ENCODE measurements at places on chromosomes 12 and 14.
A peak's percentile ranks its signal among the peaks of the same experiment; 100 is the strongest.

DNA sequence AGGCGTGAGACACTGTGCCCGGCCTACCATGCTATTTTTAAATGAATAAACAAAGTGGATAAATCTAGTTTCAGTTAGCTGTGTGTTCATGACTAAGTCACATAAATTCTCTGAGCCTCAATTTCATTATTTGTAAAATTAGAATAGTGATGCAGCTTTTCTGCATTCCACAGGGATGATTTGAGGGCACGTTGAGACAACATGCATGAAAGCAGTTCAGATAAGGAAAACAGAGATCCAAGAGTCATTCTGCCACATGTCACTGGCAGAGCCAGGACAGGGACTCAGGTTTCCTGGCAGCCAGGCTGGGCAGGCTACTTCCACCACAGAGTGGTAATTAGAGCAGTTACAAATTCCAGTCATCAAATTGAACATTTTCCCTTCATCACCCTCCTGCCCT, 2.9 kb upstream of the PPP4R4 start:
- DNase-seq = no peak

DNA sequence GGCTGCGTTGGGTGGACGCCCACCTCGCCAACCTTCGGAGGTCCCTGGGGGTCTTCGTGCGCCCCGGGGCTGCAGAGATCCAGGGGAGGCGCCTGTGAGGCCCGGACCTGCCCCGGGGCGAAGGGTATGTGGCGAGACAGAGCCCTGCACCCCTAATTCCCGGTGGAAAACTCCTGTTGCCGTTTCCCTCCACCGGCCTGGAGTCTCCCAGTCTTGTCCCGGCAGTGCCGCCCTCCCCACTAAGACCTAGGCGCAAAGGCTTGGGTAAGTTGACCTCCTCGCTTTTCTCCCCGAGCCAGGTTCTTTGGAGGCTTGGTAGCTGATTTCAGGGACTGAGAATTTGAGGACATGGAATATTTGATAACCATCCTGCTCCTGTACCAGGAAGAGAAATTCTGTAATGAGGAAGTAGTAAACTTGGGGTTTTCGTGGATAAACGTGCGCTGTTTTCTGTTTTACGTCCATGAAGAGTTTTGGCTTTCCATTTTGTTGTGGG, 530 bp downstream of the APAF1 start:
- peak; percentile 59 for DNase-seq

- DNase-seq = peak; percentile 63
These were observed 5.8 kb upstream of the PSMC6 start for GRCh38 chr14:52701223-52701622.

- peak; percentile 4 for DNase-seq
These were observed 201.0 kb upstream of the AMIGO2 start for GRCh38 chr12:47280543-47281300.

DNA sequence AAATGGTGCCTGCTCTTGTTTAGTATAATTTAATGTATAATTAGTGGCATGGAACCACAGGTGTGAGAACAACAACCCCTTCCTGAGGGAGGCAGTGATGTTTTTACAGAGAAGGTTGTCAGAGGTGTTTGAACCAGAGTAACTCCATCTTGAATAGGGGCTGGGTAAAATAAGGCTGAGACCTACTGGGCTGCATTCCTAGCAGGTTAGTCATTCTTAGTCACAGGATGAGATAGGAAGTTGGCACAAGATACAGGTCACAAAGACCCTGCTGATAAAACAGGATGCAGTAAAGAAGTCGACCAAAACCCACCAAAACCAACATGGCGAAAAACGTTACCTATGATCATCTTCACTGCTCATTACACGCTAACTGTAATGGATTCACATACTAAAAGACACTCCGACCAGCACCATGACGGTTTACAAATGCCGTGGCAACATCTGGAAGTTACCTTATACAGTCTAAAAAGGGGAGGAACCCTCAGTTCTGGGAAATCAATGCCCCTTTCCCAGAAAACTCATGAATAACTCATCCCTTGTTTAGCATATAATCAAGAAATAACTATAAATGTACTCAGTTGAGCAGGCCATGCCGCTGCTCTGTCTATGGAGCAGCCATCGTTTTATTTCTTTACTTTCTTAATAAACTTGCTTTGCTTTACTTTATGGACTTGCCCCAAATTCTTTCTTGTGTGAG, 47.8 kb upstream of the LTA4H start:
- no peak for DNase-seq

DNA sequence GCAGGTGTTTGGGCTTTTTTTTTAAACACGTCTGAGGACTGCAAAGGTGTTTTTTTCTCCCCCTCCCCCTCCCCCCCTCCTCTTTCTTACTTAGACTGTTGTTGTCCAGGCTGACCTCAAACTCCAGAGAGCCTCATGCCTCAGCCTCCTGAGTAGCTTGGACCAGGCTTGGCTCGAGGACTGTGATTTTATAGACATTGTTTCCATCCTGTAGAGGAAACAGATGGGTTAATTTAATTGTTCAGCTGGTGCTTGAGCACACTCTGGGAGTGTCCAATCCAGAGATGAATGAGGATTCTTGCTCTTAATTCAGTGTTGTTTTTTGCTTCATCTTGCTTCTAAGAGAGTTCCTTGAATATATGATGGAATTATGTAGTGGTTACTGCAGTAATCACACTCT, 42.1 kb downstream of the RASSF3 start:
- DNase-seq = no peak

- no peak for DNase-seq
These were observed 50.2 kb upstream of the OTX2 start for GRCh38 chr14:56860441-56860840.

DNA sequence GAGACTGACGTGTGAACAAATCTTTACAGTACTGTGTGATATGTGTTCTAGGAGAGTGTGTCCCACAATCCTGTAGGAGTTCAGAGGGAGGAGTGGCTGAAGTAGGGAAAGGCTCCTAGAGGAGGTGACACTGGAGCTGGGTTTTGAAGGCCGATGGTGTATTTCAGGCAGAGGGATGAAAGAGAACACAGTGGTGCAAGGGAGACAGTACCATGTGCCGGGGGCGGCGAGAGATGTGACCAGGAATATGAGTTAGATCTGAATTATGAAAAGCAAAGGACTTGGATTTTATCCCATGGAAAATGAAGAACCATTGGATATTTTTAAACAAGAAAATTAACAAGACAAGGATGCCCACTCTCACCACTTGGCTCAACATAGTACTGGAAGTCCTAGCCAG, 77.0 kb upstream of the ESRRB start:
- DNase-seq = no peak

DNA sequence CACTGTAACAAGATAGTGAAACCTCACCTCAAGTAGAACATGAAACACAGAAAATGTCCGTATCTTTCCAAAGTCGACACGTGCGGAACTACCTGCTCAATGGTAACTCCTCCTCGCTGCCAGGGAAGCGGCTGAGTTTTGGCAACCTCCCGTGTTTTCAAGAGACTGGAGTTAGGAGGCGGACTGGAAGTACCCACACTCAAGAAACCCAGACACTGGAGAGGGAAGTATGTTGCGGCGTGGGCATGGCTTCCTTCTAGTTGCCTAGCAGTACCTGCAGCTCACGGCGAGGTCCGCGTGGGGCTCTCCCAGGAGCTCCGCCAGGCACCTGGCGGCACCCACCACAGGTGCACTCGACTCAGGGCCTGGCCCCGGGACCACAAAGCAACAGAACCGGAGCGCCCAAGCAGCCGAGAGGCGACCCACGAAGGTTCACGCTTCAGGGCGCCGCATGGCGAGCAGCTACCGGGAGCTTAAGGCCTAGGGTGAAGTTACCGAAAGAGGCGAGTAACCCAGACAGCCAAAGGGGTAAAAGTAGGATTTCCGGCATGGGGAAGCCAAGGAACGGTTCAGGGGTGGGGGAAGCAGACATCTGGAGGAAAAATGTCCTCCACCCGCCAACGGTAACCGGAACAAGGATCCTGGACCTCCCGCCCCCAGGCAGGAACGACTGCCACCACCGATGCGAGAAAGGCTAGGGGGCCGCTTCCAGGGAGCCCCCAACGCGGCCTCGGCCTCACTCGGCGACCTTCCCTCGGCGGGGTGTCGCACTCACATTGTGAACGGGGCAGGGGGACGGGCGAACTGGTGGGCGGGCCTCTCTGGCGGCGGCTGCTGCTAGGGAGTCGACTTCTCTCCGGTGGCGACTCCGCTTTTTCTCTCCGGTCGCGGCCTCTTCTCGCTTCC, 608 bp downstream of the PTGES3 start:
- peak; percentile 88 for DNase-seq

DNA sequence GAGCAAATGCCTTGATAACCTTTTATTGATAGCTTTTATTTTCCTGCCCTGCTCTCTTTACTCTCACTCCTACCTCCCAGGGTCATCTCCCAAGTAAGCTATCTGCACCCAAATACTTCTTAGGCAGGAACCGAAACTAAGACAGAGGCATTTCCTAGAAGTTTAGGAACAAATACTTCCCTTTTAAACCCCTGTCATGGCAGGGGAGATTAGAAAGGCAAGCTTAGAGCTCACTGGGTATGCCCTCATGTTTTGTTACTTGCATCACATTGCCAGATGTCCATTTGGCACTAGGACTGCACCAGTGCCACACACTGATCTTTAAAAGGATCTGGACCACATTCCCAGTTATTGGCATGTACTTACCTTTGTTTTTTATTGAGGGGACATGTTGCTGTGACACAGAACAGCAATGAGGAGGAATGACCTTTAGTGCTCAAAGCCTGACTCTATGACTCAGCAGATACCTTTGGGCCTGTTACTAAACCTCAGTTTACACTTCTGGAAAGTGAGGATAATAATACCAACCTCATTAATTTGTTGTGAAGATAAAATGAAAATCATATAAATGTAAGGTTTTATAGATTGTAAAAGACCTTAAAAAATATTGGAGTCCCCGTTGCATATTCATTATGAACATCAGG, 40.9 kb upstream of the MBIP start:
- DNase-seq = peak; percentile 60

DNA sequence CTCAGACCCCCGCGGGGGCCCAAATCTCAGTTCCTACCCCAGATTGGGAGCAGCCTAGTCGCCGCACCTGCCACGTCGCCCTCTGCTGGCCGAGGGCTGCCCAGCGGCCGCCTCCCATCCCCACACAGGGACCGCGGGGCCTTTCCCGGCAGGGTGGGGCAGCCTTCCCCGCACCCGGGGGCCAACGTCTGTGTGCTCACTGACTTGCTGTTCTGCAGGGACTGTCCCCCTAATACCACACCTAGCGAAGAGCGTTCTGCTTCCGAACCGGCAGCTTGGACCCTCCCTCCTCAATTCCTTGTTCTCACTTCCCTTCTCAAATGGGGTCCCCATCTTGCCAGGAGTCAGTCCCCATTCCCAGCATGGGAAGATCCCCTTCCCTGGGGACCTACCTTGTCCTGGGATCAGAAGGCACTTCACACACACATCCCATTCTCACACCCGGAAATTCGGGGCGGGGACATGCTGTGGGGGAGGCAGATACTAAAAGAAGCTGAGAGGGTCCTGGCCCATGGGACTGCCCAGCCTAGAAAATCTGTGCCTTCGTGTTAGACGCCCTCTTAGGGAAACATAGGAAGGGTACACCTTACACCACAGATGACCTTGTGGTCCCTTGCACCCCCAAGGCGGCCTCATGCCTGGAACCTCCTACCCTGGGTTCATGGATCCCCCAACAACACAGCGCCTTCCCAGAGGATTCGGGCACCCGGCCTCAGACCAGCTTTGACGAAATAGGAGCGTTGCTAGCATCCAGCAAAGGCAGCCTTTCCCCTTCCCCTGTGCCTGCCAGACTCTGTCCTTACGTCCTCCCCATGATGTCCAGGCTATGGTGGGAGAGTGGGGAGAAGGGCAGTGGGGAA, 16.4 kb downstream of the ACVRL1 start:
- DNase-seq = no peak

DNA sequence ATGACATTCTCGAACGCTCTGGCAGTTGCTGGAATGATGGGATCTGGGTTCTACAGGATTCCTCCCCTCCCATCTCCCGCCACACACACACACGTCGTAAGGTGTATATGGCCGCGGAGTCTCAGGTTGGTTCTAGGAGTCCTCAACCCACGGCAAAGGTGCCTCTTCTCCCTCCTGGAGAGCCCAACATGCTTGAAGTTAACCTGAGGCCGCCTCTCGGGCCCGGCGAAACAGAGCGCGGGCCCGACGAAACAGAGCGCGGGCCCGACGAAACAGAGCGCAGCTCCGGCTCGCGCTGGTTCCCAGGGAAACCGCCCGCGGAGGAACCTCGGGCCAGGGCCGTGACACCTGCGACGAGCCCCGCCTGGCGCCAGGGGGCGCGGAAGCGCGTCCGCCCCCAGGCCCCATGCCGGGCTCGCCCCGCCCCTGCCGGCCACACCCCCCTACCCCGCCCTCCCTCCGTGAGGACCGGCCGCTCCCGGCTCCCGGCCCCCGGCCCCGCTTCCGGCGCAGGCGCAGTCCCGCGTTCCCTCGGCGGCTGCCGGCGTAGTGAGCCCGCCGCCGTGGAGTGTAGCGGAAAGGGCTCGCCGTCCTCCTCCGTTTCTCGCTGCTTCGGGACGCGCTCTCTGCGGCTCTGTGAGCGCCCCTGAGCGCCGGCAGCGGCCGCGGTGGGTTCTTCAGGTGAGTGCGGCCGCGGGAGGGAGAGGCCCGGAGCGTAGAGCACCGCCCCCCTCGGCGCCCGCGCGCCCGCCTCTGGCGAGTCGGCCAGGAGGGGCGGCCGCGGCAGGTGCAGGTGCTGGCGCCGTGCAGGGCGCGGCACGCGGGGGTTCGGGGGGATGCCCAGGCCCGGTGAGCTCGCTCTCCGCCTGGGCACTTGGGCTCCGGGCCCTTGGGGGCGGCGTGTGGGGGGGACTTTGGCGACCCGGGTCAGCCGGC, at the start of gene RAB3IP:
TSS of gene RAB3IP (plus strand) at position 510 of the 936 bp plus-strand sequence. CDS start 16,549 bp downstream, outside the sequence.
- peak; percentile 90 for DNase-seq

GRCh38 chr12:109432842-109433304, 44.2 kb downstream of the KCTD10 start:
- peak; percentile 79 for DNase-seq

- no peak for DNase-seq
These were observed 77.5 kb downstream of the PHLDA1 start for GRCh38 chr12:75954041-75954440.

DNA sequence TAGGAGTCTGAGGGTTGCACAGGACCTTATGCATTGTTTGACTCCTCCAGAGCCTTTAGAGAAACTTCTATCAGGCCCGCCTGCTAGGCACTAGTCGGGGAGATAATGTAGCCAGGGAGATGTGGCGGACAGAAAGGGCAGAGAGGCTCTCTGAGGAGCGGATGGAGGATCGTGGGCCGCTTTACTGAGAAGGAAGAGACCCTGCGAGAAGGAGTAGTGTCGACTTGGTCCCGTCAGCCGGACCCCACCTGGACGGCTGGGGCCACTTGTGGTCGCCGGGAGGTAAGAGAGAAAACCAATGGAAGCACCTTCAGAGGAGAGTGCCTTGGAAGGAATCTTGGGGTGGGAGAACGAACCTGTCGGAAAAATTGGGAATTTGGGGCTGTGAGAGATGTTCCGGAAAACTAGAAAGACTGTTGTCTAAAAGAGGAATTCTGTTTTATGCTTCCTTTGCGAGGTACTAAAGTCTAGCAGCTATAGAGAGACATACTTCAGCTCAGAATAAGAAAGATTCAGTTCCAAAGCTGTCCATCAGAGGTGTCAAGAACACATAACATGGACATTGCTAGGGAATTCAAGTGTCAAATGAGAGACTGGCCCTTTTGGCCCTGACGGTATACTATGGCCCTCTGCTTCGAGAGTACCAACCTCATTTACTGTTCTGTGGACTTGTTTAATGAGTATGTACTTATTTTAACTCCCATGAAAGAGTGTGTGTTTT, 660 bp upstream of the MCRS1 start:
- peak; percentile 11 for DNase-seq

- no peak for DNase-seq
These were observed 156.8 kb downstream of the PDE3A start for GRCh38 chr12:20525064-20525610.
